ENCODE measurements at places on chromosomes 12 and 14.

GRCh38 chr12:104165801-104166200, 27.8 kb upstream of the NFYB start:
- no peak for DNase-seq

DNA sequence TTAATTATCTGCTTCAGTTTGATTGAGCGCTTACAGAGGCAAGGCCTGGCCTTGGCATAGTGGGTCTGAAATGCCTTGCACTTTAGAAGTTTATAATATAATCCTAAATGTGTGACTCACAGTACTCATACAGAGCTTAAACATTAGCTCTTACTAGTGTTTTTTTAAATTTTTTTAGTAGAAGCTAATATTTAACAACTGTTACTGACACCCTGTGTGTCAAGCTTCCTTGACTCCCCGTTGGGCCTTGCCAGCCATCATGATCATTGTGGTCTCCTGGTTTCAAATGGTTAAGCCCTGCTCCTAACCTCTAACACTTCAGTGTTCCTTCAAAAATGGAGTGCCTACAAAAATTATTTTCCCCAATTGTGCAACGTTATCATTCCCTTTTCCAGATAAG, 126.9 kb downstream of the GALC start:
- no peak for DNase-seq

DNA sequence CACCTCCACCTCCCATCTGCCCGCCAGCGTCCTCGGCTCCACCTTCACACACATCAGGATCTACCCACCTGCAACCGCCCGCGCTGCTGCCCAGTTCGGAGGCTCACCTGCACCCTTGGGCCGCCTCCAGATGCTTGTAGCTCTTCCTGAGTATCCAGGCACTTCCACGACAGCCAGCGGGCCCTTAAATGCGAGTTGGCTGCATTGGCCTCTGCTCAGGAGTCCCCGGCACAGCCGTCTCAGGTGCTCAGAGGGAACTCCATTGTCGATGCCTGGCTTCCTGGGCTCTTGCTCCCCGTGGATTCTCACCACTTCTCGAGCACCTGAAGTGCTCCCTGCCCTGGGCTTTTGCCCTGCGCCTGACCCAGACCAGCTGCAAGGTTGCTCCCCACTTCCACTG, 21.9 kb upstream of the CDCA4 start:
- DNase-seq: no peak

- peak; percentile 65 for DNase-seq
These were observed 18.9 kb upstream of the POC1B start for GRCh38 chr12:89544681-89545184.

GRCh38 chr14:29918981-29919380, 8.7 kb downstream of the PRKD1 start:
- no peak for DNase-seq

- DNase-seq: no peak
These were observed 95.8 kb downstream of the C12orf42 start for GRCh38 chr12:103399986-103400385.

- no peak for DNase-seq
These were observed 122.2 kb downstream of the CRACR2A start for GRCh38 chr12:3630621-3631271.

DNA sequence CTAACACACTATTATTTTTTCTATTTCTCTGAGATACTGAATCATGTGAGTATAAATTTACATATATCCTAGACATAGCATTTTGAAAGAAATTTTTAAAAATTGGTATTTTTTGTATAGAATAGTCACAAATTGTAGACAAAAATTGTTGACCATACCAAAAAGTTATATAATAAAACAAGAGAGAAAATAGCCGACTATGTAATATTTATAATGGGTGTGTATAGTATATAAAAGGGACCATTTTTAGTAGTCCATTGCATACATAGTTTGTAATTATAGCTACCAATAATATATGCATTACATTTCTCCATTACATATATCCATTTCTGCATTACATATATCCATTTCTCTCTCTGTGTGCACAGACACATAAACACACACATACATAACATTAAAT, 590.2 kb downstream of the TMTC2 start:
- no peak for DNase-seq

- DNase-seq: no peak
These were observed 1221.4 kb downstream of the VRK1 start for GRCh38 chr14:98018628-98019027.

Data from renal pelvis (tissue), 12 donors.